ENCODE measurements at places on chromosomes 3 and 15. TPM values are rescaled to one million over a fixed set of nuclear protein-coding genes. Genes with fewer than 3 reads are reported as not detected.

GRCh38 chr3:187252311-187252710 is 39.2 kb downstream of the MASP1 start:
- DNase-seq = no peak

DNA sequence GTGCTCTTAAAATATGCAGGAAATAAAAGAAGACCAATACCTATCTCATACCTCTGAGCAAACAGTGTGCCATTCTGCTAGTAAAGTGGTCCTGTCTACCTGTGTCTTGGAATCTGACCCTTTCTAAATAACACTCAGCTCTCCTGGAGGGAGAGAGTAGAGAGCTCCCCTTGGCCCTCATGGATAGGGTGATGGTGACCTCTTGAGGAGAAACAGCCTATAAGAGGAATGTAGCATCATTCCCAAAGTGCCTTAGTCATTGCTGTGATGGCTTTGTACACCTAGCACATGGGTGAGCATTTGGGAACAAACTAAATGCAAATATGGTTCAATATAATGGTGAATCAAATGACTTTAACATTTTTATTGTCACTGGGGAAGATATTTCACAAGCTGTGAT is 10.0 kb downstream of the SNTN start:
- DNase-seq = no peak

DNA sequence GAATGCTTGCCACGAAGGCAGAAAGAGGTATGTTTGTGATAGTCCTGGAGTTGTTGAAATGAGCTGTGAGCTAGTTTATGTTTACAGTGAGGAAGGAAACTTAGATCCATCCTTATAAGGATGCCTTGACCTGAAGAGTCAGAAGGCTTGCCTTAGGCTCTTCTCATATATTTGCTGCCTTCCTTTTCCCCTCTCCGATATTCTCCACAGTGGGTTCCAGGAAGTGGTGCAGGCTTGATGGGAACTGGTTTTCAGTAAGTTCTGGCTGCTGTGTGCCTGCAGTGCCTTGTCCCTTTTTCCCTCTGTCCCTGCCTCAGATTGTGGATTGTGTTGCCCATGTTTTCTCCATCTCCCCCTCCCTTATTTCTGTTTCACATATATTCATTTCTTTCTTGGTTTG is 287.3 kb upstream of the UBE2E1 start:
- no peak for DNase-seq

DNA sequence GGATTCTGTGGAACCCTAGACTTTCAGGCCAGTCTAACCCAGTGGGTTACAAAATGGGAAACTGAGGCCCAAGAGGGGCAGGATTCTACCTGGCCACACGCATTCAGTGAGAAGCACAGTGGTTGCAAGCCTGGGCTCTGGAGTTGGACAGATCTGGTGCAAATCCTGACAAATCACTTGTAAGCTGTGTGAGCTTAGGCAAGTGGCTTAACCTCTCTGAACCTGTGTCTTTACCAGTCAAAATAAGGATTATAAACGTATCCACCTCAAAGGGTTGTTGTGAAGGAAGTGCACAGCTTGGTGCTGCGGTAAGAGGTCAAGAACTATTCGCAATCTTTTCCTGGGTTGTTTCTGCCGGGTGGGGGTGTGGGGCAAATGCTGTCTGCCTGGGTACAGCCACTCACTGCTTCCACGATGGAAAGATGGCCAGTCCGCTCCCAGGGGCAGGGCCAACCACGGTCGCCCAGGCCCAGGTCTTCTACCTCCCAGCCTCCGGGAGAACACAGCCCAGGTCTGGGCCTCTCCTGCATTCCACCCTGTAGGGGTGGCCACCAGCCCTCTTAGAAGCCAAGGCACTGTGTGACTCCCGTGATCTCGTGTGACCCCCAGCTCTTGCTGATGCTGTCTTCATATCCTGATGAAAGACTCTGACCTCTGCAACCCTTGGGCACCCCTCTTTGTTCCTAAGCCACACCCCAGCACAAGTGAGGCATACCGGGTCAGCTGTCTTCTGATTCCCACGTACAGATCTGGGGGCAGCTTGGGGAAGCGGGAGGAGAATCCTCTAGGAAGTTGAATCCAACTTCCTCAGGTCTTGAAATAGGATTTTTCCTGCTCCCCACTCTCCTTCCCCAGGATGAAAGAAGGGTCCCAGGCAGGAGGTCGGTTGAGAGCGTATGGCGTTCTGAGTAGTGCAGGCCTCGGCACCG is 1.5 kb downstream of the CHRNA3 start:
- DNase-seq = no peak

GRCh38 chr3:27165321-27165721 is 203.9 kb downstream of the NEK10 start:
- DNase-seq = no peak

The NMD3 gene
- polyA plus RNA-seq = 53.2 TPM

The TRH gene
- not detected for polyA plus RNA-seq

The ASB14 gene
- polyA plus RNA-seq = 0.28 TPM

The CHRNB4 gene
- not detected for polyA plus RNA-seq
